ENCODE measurements at places on chromosomes 12 and 14.

GRCh38 chr12:65892841-65893251 is 68.6 kb downstream of the HMGA2 start:
- no peak for DNase-seq

GRCh38 chr12:28460420-28461130 is 270.3 kb downstream of the CCDC91 start:
- peak; percentile 42 for DNase-seq

DNA sequence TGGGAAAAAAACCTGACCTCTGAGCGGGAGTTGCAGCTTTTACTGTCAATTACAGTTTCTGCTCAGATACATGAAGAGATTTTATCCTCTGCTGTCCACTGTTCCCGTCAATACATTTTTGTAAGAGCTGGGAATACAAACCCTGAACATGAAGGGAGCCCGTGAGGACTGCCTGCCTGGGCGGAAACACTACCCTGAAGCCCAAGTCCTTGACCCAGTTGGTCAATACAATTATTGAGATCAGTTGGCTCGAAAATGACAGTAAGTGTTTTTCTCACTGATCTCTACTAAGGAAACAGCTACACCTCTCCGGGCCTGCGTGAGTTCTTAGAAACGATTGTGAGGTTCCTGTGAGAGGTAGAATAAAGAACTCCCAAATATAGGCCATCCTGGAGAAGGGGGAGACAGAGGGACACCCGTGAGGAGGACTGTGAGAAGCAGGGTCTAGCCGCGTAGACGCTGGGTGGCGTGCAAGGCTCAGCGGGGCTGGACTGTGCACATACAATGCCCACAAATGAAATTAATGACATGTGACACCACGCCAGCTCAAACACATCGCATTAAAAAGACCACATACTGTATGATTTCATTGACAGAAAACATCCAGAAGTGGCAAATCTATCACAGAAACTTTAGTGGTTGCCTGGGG is 509.5 kb downstream of the TMEM132D start:
- no peak for DNase-seq

- peak; percentile 46 for DNase-seq
Measured at GRCh38 chr14:75141967-75142366, 15.1 kb upstream of the NEK9 start.

DNA sequence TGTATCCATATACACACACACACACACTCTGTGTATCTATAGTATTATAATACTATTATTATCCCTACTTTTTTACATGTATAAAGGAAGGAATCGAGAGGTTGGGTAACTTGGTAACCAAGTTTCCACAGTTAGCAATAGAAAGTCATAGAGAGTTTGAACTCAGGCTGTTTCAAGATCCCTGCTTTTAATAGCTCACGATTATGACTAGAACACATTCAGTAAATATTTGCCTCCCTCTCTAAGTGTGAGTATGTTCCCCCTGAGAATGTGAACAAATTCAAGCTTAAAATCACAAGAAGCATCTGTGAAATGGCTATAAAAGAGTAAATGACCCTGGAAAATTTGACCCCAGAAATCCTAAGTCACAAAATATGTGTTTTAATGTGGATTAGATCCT is 11.0 kb upstream of the REP15 start:
- no peak for DNase-seq

DNA sequence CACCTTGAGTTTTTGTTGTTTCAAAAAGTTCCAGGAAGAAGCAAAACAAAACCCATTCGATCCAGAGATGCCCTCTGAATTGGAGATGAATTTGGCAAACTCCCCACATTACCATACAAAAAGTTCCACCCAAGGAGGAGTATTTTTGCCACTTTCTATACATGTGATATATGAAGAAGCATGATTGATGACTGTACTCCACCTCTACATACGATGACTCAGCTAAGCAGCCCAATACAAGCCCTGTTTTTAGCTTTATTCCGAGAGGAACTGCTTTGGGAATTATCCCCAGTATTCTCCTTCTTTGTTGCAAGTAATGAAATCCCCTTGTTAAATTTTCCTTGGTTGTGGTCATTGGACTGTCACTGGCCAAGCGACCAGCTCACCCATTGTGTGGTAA is 11.4 kb downstream of the TMEM253 start:
- no peak for DNase-seq

Measured in DMS53 (cell line).